Urinary bladder (tissue), 4 donors: ENCODE measurements at places on chromosomes 6 and 20. TPM values are rescaled to one million over a fixed set of nuclear protein-coding genes. Genes with fewer than 3 reads are reported as not detected.

DNA sequence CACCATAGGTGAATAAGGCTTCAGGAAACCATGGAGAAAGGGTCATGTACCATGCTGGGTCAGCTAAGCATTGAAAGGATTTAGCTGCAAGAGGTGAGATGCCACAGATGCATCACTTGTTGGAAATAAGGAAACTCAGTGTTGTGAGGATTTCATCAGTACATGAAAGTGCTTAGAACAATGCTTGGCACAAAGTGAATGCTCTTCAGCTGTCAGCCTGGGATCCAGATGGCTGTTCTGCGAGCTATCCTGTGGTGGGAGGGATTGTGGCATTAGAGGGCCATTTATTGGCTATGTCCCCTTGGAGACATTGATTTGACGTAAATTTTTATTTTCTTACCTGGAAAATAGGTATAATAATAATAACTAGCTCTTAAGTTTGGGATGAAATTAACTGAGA, 53.0 kb downstream of the ELOVL2 start:
- DNase-seq = no peak

- DNase-seq = no peak
These were observed 738 bp downstream of the RALGAPB start for GRCh38 chr20:38473367-38473795.

- no peak for DNase-seq
These were observed 9.5 kb downstream of the ALDH5A1 start for GRCh38 chr6:24504287-24504648.

Gene ARHGAP18
- 4.9 TPM for polyA plus RNA-seq

GRCh38 chr6:25727028-25727427, 27.5 kb upstream of the SLC17A4 start:
- no peak for DNase-seq

GRCh38 chr6:3052481-3053230, 15.6 kb upstream of the RIPK1 start:
- DNase-seq = no peak

- no peak for DNase-seq
These were observed 320.0 kb downstream of the NKAIN2 start for GRCh38 chr6:124123617-124124209.

- no peak for DNase-seq
These were observed 611 bp downstream of the EPB41L2 start for GRCh38 chr6:131062241-131063027.

- no peak for DNase-seq
These were observed 403.4 kb downstream of the SYNE1 start for GRCh38 chr6:152233547-152234320.

GRCh38 chr6:113903666-113904330, 46.7 kb downstream of the MARCKS start:
- DNase-seq = peak; percentile 26

Gene KLHDC3
- 90.4 TPM for polyA plus RNA-seq

DNA sequence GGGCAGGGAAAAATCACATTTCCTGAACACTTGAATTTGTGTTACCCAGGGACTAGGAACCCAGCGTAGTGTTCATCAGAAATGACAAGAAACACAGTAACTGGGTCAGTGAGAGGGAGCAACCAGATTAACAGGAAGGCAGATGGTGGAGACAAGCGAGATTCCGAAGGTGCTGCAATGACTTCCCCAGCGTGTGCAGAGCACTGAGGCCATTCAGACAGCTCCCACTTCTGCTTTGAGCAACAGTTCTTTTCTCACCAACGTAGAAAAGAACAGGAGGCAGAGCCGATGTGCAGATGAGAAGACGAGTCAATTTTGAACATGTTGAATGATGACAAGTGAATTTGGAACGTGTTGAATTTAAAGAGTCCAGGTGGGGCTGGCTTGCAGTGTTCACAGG, 63.1 kb upstream of the IFNGR1 start:
- DNase-seq = no peak

DNA sequence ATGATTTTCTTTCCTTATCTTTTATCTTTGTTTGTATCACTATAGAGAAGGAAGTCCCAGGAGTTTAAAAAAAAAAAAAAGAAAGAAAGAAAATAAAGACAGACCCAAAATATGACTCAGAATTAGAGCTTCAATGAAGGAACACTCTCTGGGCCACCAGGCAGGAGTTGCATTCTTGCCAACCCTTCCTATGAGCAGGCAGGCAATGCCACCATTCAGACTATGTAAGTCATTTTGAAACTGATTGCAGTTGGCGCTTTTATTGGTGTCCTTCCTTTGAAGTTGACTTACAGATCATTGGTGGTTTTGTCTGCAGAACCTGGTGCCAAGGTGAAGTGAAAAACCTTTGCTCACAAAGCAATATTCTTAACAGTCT, 50.3 kb downstream of the MYB start:
- no peak for DNase-seq

GRCh38 chr6:125357515-125358256, 55.9 kb upstream of the HDDC2 start:
- peak; percentile 28 for DNase-seq

DNA sequence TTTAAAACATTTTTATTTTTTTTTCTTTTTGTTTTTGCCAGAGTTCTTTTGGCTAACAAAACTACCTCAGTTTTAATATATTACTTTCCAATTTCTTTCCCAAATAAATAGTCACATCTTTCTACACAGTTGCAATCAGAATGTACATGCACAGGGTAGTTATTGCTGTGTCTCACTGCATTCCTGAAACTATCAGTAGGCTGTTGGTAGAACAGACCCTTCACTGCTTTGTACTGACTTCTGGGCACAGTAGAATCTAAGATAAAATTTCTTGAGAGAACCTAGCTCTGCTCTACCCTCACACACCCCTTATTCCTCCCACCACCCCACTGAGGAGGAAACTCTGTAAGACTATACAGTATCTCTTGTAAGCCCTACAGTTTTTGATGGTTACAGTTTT, 19.9 kb downstream of the TPX2 start:
- DNase-seq = no peak

DNA sequence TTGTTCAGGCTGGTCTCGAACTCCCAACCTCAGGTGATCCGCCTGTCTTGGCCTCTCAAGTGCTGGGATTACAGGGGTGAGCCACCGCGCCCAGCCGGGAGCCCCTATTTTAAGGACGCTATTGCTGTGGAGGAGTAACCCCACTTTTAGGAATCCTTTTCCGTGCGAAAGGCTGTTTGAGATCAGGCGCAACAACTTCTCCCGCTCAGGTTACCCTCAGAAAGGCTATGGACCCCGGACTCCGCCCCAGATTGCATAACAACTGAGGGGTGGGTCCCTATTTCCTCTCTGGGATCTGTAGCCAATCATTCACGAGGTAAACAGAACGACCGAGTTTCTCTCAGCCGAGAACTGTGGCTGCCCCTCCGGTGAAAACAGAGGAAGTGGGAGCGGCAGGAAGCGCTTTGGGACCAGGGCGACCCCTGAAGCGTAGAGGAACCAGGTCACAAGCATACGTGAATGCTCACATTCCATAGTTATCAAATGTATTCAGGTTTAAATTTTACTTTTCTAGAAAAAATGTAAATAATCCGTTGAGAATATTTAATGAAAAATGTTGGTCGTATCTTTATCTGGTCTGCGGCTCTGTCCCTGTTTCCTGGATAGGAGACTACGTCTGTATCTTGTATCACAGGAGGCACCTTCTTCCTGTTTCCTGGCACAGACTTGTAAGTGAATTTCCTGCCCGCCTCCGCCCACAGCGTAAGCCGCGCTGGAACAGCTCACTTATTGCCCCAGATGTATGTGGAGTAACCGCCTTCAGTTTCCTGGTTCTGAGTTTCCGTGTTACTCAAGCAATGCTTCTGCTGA, 26.8 kb downstream of the HLA-E start:
- DNase-seq = peak; percentile 85

DNA sequence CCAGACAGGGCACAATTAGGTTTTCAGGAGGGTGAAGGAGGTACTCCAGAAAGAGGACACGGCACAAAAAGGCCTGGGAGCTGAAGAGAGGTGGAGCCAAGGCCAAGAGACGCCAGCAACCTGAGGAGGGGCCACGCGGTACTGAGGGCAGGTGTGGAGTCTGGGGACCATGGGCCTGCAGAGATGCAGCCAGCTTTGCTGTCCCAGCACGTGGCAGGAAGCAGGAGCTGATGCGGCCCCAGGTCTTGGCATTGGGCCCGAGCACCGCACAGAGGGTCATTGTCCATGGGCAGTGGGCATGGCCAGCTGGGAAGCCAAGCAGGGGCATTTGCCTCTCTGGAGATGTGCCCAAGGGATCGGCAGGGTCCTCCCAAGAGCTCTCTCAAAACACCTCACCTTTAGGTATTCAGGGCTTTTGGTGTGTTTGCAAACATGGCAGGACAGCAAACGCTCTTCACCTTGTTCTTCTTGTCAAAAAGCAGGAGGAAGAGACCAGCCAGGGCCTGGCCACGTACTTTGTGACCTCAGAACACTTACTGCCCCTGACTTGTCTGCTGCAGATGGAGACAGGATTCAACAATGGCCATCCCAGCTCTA, 1.4 kb upstream of the BPIFB1 start:
- no peak for DNase-seq

- DNase-seq = no peak
These were observed 559.6 kb downstream of the KIF16B start for GRCh38 chr20:16013631-16014030.

GRCh38 chr6:107768044-107768443, 56.1 kb downstream of the SCML4 start:
- no peak for DNase-seq

DNA sequence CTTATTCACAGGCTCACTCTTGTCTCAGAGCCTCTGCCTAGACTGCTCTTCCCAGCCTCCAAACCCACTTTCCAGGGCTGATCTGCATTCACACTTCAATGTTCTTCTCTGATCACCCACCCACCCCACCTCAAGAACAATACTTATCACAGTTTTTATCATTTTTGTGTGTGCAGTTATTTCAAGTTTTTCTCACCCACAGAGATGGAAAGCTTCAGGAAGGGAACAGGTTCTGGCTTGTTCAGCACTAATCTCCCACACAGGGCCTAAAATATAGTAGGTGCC, 160.9 kb downstream of the MRPL14 start:
- no peak for DNase-seq

DNA sequence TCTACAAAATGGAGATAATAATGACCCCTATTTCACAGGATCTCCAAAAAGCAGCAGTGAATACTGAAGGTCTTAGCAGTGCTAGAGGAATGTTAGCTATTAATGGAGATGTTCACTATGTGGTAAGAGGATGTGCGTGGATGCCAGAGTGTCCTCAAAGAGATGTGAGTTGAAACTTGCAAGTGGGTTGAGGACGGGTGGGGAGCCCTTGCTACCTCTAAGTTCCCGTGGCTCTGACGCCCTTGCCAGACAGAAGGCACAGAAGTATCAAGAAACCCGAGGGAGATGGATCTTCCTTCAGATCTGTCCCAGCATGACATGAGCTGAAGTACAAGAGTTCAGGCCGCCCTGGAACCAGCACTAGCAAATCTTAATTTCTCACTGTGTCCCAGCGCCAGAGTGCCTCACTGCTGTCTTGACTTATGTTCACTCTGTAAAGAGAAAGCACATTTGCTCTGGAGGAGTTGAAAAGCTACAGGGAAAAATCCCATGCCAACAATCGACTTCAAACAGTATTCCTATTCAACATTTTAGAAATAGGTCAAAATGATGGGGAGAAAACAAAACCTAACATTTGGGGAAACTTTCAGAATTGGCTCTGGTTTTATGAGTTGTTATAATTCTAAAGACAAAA, 59.5 kb downstream of the FYN start:
- no peak for DNase-seq

DNA sequence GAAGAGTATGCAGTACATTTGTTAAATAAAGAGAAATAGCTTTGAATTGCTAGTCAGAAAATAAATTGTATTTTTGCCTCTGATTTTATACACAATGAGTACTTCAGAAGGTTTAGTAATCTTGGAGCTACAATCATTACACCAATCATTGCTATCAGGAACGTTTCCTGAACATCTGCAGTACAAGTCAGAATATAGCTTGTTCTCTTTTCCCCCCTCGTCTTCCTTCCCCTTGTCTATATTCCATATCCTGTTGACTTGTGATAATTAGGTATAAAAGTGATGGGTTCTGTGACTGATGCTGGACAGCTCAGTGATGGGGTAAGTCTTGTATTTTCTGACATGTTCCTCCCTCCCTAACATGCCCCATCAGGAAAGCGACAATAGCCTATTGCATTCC, 94.0 kb downstream of the AHI1 start:
- DNase-seq = no peak

DNA sequence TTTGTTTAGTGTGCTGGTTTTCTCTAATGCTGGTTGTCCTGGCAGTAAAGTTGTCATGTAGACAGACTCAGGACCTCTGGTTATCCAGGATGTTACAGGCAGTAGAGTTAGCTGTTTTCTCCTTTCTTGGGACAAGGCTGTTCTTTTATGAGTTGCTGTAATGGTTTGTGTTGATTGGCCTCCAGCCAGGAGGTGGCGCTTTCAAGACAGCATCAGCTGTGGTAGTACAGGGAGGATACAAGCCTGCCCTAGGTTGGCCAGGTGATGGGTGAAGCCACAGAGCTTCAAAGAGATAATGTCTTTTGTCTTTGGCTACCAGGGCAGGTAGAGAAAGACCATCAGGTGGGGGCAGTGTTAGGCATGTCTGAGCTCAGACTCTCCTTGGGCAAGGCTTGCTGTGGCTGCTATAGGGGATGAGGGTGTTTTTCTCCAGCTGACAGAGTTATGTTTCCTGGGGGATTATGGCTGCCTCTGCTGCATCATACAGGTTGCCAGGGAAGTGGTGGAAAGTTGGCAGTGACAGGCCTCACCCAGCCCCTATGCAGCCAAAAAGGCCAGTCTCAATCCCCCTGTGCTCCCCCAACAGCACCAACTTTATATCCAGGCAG, 127.2 kb upstream of the TAB2 start:
- DNase-seq = no peak

DNA sequence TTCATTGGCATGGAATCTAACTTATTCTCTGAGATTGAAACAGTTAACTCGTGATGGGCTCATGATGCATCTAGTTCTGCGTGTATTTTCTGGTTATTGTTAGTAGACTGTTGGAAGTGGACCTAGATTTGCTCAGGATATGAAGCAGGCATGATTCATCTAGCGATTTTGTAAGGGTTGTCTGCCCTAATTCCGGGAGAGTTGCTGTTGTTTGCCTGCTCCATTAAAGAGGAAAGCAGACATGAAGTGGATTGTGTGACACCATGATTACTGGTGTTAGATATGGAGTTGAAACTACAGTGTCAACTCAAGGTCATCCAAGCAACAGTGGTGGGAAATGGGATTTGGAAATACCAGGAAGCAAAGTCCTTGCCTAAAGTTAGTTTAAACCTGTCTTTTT, 41.0 kb downstream of the SOX4 start:
- DNase-seq = no peak

Gene SLC24A3
- 20.5 TPM for polyA plus RNA-seq

DNA sequence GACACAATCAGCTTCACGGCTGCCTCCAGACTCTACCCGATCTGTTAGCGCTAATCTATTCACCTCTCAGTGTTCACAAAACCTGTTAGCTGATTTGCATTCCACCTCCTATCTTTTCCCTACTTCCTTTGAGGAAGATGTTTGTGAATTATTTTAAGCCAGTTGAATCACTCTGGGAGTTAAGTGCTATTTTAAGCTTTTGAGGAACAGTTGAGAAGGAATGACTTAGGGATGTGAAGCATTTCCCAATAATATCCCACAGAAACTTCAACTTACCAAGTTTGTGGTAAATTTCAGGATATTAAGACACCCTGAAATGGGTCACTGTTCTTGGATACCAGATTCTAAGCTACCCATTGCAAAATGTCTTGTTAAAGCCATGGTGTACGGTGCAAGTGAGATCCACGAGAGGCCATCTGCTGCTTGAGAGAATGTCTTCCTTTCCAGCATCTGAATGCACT, 145.2 kb upstream of the CITED2 start:
- DNase-seq = no peak

- DNase-seq = no peak
These were observed 5.8 kb downstream of the SNHG17 start for GRCh38 chr20:38429301-38429700.
